Hematopoietic multipotent progenitor cell treated with erythropoietin and hydrocortisone succinate and interleukin-3 and kit ligand, for 6 days (in vitro differentiated cells): ENCODE measurements at places on chromosomes 4 and X.

DNA sequence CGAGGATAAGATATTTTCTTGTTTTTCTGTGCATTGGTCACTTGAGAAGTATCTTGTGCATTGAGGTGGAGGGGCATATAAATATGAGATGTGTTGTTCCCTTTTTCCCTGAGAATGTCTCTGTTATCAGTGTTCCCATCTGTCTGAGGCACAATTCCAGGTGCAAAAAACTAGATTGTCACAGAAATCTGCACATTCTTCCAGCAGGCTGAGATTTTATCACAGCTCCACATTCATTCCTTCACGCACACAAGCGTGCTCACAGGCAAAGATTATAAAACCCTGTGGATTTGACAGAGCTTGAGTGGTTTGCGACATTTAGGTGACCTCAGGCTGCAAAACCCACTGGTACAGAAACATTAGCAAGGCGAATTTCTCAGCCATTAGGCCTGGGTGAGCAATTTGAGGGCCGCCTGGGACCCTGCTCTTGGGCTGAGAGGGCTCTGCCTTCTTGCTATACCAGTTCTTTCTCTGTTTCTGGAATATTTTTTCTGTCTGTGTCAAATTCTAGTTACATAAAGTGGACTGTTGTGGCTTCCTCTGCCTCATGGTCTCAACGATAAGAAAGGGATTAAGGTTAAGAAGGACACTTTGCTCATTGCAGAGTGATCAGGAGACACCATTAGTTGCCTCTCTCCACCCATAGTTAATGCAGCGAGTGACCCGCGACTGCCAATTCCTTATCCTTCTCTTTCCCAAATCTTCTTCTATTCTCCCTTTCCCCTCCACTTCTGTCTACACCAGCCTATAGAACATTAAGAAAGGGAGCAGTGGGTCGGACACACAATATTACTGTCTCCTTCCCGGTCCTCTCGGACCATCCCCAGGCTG is 86.7 kb upstream of the C1QTNF7 start:
- DNase-seq: no peak

DNA sequence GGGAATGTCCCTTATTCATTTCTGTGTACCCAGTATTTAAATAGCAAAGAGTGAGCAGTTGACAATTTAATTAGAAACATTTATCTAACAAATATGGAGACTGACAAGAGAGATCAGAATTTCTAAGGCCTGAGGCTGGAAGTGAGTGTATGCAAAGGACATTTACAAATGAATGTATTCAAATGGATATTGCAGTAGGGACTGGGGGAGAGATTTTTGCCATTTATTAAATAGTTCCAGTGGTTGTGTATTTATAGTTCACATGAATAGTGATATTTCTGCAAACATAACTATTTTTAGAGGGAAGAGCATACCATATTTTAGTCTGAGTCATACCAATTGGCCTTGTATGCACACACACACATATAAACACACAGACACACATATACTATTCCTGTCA is 592.4 kb downstream of the GLUD2 start:
- no peak for DNase-seq

DNA sequence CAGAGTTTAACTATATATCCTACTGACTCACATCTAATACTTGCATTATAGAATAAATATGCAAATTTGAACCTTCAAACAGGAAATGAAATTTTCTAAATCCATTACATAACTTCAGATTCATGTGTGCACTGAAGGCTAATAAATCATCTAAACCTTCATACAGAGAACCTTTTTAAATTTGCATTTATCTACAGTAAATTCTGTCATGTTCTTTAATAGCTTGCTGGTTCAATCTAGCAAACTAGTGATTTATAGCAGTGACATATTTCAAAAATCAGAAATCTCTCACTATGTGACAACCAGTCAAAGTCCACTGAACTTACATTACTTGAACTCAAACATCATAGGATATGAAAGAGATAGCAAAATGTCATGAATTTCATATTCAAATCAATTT is 65.1 kb downstream of the LRBA start:
- no peak for DNase-seq

- no peak for DNase-seq
Measured at GRCh38 chrX:150605603-150606002, 37.2 kb downstream of the MTM1 start.

DNA sequence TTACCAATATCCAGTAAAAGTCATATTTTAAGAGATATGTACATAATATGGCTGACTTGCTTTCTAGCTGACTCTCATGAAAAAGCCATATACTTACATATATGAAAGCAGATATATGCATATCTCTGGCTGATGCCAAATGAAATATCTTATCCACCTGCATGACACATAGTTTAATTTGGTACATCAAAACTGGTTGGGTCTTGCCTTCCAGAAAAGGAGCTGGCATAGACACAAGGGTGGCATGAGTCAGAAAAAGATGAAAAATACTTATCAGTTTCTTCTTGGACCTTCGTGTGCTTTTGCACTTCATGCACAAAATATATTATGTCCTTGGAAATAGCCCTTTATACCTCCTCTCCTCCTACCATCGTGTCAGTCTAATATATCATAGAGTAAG is 32.1 kb downstream of the TIGD4 start:
- no peak for DNase-seq

DNA sequence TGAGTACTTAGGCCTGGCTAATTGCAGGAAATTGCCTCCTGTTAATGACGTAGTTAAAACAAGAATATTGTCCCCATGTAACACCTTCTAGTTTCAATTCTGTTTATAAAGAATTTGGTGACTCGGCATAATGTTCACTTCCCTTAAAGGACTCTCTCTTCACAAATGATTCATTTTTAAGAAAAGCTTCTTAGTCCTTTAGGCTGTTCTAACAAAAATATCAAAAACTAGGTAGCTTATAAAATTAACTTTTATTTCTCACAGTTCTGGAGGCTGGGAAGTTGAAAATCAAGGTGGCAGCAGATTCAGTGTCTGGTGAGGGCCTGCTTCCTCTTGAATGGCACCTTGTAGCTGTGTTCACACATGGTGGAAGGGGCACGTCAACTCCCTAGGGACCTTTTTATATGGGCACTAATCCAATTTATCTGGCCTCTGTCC is 23.8 kb downstream of the COL25A1 start:
- no peak for DNase-seq

- no peak for DNase-seq
Measured at GRCh38 chrX:100695991-100696390, 35.9 kb downstream of the SYTL4 start.

DNA sequence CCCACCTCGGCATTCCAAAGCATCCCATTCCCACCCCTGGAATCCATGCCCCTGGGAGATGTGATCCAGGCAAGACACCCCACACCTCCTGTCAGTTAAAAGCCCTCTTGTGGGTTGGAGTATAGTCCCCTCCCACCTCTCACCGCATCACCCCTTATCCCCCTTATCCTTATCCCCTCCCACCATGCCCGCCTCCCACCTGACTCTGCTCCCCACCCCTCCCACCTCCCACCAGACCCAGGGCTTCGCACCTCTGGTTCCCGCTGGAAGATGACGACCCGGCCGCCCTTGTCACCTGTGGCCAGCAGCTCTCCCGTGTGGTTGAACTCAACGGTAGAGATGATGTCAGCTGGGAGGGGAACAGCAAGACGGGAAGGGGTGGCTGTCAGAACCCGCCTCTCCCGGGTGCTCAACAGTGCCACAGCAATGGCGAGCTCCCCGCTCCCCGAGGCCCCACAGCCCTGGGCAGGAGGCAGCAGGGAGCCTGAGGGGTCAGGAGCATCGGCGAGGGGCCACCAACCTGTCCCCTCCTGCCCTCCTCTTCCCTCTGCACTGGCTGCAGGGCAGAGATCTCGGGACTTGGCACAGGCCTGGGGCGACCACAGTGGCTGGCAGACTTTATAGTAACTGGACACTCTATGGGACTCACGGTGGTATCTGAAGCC is 91.5 kb downstream of the PPP2R2C start:
- no peak for DNase-seq

DNA sequence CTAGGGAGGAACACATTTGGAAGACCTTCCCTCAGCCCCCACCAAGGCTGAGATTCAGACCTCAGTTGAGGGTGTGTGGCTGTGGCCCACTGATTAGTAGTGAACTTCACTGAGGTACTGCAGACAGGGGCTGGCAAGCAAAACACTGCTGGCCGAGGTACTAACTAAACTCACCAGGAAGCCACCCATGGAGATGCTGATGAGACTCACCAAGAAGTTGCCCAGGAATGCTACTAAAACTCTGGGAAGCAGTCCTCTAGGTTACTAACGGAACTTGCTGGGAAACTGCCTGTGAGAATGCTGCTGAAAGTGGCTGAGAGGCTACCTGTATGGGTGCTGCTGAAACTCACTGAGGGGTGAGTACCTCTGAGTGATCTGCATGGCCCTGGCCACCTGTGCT is 372.4 kb upstream of the RPS6KA3 start:
- no peak for DNase-seq

DNA sequence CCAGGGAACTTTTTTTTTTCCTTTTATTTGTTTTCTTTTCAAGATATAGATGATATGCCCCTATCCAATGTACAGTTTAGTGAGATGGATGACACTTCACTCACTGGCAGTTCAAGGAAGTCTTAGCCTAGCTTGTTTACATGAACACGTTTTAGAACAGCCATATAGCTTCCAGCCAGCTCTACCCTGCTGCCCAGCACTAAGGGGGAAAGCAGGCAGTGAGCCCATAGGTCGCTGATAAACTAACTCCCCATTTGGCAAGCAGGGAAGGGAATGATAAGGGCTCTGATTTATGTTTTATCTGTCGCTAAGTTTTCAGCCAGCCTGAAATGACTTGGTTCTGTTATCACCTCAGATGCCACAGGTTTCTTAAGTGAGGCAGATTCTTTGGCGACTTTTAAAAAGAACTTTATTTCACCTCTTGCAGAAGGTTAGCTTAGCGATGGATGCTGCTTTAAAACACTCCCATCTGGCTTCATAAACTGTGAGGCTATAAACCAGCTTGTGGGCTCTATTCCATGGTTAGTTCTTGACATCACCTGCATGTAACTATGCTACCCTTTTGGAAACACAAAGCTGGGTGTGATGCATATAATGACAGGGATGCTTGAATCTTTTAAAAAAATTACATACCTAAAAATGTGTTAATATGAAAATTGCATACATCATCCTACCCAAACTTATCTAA is 348.4 kb downstream of the FBXO8 start:
- DNase-seq: no peak

DNA sequence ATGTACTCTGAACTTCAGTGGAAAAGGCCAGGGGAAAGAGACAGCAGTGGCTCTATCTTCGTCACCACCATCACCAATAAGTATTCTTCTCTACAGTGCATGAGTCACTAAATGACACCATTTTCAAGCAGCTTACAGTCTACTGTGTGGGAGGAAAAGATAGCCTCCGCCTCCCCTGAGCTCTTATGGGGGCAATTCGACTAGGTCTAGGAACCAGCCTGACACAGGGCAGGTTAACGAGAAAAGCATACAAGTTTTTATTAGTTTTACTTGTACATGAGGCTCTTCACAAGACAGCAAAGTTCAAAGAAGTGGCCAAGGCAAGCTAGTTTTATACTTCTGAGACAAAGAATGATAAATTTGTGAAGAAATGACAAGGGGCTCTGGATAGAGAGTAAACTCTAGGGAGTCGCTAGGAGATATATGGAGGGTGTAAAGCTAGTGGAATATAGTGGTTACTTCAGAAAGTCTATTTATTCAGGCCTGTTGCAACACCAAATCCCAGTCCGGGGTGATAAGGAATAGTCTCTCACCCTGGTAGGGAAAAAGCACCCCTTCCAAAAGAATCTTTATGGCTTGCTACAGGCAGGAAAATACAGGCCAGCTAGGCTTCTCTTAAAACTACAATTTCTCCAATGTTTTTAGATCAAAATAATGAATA is 49.7 kb downstream of the SCD5 start:
- DNase-seq: no peak

- peak; percentile 73 for DNase-seq
Measured at GRCh38 chr4:47383829-47384427, 79.6 kb downstream of the COMMD8 start.

- no peak for DNase-seq
Measured at GRCh38 chrX:16587836-16588235, 62.1 kb upstream of the S100G start.

GRCh38 chr4:6812766-6813165 is 30.2 kb downstream of the KIAA0232 start:
- no peak for DNase-seq

GRCh38 chr4:135319685-135320084 is 1118.1 kb upstream of the PABPC4L start:
- no peak for DNase-seq

DNA sequence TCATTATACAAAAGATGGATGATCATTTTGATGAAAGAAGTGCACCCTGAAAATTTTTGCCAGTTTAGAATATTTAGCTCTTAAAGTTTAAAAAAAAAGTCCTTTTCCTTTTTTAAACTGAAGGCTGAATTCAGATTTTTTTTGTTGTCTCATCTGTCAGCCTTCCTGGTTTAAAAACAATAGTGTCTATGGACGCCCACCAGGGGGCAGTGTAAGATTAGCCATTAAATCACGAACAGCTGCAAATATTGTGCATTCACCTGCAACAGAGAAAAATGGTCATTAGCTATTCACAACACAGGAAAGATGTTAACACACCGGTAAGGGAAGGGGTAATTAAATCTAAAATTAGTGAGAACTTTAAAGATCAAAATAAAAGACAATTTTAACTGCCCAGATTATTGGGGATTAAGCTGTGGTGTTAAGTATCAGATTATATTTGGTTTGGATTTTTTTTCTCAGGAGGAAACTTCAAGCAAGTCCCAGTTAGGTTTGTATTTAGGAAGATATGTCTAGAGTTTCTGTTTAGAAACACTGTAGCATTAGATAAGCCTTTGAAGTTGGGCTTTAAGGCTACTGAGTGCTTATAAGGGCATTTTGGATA is 4.4 kb upstream of the CXorf38 start:
- DNase-seq: peak; percentile 85

- no peak for DNase-seq
Measured at GRCh38 chrX:72089254-72089653, 42.5 kb downstream of the RTL5 start.

GRCh38 chr4:21915761-21916160 is 32.8 kb downstream of the KCNIP4 start:
- DNase-seq: no peak

GRCh38 chr4:6024313-6024960 is 6.2 kb upstream of the C4orf50 start:
- no peak for DNase-seq

DNA sequence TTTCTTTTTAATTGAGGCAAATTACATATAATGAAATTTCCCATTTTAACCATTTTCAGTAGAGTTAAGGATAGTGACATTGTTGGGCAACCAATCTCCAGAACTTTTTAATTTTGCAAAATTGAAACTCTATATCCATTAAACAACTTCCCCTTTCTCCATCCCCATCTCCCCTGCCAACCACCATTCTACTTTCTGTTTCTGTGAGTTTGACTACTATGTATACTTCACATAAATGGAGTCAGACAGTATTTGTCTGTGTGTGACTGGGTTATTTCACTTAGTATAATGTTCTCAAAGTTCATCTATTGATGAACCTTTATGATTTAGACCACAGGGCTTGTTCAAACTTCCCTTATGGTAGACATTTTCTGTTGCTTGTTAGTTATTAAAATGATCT is 364.5 kb upstream of the MAD2L1 start:
- DNase-seq: no peak
